AG10803 (cell line): ENCODE measurements at places on chromosomes 2 and 18.
A peak's percentile ranks its signal among the peaks of the same experiment; 100 is the strongest.

DNA sequence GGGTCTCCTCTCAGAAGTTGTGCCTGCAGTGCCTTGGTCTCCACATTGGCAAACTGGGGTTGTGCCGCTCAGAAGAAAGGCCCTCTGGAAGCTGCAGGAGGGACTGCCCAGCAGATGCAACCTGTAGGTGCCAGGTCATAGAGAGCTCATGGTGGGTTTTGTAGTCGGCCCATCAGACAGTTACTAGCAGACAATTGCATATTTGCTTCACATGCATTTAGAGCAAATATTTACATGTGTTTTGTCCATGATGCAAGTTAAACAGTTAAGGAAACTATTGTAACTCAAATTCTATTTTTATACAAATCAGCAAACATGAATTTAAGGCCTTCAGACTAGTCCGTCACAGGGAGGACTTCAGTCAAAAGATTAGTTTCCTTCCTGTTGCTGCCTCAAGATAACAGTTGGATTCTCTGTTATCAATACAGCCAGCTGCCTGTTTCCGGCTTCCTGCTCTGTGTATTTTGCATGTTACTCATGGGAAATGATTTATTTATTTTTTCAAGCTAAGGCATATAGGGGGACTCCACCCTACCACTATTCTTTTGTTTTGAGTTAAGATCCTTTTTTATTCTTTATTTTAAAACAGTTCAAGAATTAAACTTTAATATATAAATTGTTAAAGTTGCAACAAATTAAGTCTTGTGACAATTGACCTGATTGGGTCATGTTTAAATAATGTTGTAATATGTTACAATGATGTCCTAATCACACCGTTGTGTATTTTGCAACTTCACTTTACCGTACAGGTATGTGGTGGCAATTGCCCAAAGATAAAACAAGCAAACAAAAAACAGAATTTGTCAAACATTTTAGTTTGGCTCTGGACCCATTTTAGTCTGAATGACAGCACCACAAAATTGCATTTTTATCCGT lies 133.5 kb downstream of the SPTBN1 start:
- DNase-seq: no peak

DNA sequence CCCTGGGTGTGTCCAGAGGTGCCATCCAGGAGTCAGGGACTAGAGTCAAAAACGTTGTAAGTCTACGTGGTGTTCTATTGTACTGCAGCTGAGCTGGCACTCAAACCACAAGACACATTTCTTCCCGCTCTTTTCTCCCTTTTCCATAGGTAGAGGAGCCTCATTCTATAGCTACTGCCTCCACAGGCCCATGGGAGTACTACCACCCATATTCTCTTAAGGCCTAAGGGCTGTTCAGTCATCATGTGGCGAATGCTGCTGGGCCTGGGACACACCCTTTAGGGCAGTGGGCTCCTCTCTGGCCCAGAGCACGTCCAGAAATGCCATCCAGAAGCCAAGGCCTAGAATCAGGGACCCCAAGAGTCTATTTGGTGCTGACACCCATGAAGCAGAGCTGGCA lies 1271.7 kb downstream of the CNTNAP5 start:
- no peak for DNase-seq

- no peak for DNase-seq
These were observed 123.7 kb downstream of the HNMT start for GRCh38 chr2:138087751-138088593.

DNA sequence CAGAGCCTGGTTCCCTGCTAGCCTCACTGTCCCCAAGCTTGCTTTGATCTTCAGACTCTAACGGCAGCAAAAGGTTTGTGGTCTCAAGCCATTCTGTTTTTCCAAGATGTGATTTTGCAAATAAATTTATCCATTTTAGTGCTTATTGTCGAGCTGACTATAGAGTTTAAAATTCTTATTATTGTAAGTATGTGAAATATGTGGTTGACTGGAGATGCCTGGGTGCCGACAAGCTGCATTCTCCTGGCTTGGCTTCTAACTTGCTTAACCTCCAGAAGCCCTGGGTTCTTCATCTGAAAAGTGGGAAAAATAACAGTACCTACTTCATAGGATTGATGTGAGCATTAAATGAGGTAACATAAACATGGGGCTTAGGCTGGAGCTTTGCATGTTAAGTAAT lies 9.9 kb upstream of the EDAR start:
- DNase-seq: peak; percentile 54

DNA sequence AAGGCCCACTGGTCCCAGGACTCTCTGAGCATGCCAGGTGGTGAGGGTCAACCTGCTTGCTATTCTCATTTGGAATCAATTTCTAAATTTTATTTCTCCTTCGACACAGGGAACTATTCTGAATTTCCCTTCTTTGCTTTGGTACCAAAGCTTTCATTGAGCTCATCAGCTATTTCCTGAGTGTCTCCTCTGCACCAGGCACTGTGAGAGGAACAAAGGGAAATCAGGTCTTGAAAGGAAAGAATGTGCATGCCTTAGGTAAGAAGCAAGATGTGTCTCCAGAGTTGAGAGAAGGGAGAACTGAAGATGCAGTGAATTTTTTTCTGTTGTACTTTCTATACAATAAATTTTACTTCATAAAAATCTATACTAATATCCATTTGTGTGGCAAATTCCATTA lies 17.9 kb downstream of the SPATS2L start:
- no peak for DNase-seq

DNA sequence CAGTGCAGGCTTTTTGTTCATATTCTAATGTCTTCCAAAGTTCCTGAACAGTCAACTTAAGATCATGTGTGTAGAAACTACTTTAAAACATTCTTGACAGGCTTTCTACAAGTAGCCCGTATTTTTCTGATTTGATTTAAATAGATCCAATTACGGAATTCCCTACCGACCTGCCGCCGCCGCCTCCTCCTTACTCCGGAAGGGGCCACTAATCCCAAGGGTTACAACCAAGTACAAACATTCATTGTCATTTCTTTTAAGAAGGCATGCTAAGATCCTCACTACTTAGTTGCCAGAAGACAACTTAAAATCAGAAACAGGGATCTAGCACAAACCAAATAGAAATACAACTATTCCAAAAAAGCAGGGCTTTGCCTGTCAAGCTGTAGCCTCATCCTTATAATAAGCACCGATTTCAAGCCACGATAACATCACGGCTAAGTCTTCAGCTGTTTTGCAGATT lies 784 bp downstream of the WDR33 start:
- peak; percentile 21 for DNase-seq

- DNase-seq: no peak
These were observed 405 bp downstream of the PPP3R1 start for GRCh38 chr2:68251855-68252399.

GRCh38 chr2:207244971-207245925 lies 79.5 kb upstream of the KLF7 start:
- no peak for DNase-seq

DNA sequence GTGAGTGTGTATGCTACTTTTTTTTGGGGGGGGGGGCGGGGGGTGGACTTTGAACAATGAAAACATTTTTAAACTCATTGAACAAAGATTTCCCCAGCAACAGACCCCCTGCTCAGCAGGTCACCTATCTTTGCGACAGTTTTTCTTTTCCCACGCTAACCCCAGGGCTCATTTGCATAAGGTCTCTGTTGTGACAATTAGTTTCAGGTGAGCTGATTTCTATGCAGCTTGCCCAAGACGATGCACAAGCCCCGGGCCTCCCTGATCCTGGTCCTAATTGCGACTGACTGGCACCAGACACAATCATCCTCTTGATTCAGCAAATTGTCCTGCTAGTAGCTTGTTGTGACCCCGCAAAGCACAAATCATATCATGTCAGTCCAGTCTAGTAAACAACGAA lies 40.3 kb downstream of the ZEB2 start:
- DNase-seq: no peak

GRCh38 chr2:81901017-81901416 lies 1596.5 kb upstream of the LRRTM1 start:
- no peak for DNase-seq

- DNase-seq: no peak
These were observed 157.2 kb downstream of the NCKAP5 start for GRCh38 chr2:133411101-133411500.

DNA sequence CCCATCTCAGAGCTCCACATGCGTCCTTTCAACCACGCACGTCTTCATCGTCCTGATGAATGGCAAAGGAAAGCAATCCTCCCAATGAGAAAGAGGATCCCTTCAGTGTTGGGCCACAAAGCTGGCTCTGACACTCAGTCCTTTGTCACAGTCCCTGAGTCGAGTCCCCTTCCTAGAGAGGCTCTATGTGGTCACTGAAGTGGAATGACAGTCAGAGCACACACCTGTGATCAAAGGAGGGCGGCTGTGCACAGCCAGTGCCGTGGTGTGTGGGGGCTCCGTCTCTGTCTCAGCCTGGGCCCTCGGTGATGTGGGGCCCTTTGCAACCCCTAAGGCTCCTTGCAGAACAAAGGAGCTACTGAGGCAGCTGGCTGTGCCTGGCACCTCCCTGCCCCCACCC lies 157.3 kb upstream of the APCDD1 start:
- DNase-seq: no peak

GRCh38 chr2:2260696-2261268 lies 70.3 kb downstream of the MYT1L start:
- DNase-seq: no peak

GRCh38 chr2:26994983-26995382 lies 24.5 kb downstream of the MAPRE3 start:
- no peak for DNase-seq

DNA sequence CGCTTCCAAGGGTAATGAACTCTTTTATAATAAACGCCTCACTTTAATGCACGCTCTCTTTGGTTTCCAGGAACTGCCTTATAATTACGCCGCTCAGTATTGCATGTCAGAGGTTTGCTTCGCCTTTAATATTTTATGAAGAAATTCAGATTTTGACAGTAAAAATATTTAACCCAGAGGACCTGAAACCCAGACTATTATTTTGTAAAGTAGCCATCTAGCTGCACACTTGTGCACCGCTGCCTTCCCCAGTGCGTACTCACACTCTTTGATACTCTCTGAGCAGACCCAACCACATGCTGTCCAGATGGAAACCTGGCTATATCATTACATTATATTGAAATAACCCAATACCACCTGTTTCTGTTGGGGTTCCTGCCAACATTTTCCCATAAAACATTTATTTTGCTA lies 270.1 kb downstream of the C1D start:
- no peak for DNase-seq

- DNase-seq: no peak
These were observed 351.4 kb upstream of the CDH20 start for GRCh38 chr18:60981682-60982328.

DNA sequence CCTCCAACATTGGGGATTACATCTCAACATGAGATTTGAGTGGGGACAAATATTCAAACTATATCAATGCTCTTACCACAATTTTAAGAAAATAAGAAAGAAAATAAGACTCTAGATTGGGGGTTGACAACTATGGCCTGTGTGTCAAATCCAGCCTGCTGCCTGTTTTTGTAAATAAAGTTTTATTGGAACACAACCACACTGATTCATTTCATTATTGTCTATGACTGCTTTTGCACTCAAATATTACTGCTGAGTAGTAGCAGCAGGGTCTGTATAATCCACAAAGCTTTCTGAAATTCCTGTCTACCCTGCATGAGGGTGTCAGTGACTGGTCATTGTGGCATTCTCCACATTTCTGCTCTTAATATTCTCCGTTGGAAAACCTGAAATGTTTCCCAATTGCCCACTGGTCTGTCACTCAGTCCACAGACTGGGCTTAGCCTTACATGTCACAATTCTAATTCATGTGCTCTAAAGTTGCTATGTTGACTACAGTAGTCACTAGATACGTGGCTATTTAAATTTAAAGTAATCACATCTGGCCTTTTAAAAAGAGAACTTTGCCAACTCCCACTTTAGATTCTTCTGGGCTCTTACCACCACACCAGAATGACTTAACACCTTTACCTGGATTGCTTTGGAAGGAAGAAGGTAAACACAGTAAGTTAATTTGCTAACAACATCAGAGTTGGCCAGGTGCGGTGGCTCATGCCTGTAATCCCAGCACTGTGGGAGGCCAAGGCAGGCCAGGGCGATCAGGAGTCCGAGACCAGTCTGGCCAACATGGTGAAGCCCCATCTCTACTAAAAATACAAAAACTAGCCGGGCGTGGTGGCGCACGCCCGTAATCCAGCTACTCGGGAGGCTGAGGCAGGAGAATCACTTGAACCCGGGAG lies 86.9 kb downstream of the CLHC1 start:
- no peak for DNase-seq

GRCh38 chr2:163665817-163666216 lies 70.0 kb downstream of the FIGN start:
- DNase-seq: no peak

DNA sequence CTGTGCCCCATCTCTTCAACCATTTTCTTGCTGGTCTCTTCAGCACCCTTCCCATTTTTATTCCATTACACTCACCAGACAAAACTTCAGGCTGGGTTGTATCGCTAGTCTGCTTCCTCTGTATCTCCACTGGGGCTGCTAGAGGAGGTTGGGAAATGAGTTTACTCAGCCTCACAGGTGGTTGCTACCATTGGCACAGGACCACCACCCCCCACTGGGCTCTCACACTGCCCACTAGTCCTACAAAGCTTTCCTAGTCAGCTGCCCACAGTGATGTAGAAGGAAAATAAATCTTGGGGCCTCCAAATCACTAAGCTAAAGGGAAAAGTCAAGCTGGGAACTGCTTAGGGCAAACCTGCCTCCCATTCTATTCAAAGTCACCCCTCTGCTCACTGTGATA lies 12.3 kb upstream of the IL1B start:
- DNase-seq: no peak

- no peak for DNase-seq
These were observed 208.3 kb upstream of the HDAC4 start for GRCh38 chr2:239609162-239609561.

DNA sequence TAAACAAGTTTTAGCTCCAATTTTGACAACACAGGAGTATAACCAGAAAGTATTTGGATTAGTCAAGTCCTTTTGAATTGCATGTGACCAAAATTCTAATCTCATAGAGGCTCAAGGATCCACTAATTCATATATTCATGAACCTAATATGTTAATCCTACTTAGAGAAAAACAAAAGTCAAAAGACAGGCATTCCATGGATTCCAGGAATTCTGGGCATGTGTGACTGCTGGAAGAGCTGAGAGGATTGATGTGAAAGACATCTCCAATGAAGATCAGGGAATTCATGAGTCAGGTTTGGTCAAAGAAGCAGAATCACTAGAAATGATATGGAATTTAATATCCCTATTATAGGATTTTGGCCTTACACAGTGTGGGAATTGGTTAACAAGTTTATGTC lies 1494.6 kb upstream of the DDX18 start:
- no peak for DNase-seq

DNA sequence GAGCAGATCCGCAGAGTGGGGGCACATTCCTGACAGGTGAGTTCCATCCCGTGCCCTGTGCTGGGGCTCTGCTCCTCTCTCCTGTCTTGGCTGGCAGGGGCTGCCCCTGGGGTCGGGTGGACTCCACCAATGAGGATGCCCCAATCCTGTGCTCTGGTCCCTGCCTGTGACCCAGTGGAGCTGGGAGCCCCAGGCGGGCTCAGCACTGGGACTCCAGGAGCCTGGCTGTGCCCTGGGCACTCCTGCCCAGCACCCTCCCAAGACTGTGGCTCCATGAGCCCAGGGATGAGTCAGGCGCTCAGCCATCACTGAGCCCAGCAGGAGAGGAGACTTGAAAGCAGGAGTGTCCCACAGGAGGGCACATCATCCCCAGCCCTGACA lies 53.9 kb downstream of the MBP start:
- no peak for DNase-seq
